H1 (cell line): ENCODE measurements at places on chromosomes 11 and 22.

DNA sequence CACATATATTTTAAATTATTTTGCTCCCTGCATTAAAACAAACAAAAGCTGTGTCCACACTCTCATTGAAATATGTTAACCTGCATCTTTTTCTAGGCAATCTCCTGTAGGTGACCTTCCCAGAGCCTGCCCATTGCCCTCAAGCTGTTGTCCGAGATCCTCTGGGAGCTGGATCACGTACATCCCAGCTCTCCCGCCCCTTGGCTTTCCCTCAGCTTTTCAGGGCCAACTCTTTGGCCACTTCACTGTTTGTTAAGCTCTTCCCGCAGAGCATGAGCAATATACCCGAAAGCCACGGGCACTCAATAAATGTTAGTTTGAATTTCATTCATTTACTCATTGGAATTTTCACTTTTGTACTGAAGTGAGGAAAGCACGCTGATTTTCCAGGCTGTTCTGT, 32.2 kb downstream of the ELMOD1 start:
- no peak overlapping the region for H3K4me3 ChIP-seq
- H3K36me3 ChIP-seq = no peaks in the 10 kb centered on the region
- no peaks in the 10 kb centered on the region for H3K27me3 ChIP-seq
- no peak for DNase-seq
- no peaks in the 10 kb centered on the region for H3K4me1 ChIP-seq

DNA sequence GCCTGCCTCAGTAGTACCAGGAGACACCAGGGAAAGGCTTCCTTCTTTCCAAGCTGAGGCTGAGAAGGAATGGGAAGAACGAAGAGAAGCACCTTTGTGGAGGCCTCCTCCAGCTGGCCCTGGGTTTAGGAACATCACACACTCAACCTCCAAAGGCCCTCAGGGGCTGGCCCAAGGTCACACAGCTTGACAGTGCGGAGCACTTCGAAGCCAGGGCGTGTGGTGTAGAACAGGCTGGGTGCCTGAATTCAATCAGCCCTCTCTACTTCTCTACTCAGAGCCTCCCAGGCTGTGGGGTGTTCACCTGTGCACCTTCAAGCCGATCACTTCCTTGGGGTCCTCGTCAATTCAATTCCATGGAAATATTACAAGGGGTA, 727 bp upstream of the CSDC2 start:
- H3K4me3 ChIP-seq = no peak overlapping the region
- H3K4me1 ChIP-seq = peaks cover 15% of the 10 kb centered on the region
- H3K27me3 ChIP-seq = no peaks in the 10 kb centered on the region
- H3K27ac ChIP-seq = no peak overlapping the region

GRCh38 chr22:23774922-23775436, 2.3 kb downstream of the MMP11 start:
- no peak overlapping the region for H3K27ac ChIP-seq
- DNase-seq = no peak
- H3K4me1 ChIP-seq = no peaks in the 10 kb centered on the region
- H3K27me3 ChIP-seq = peaks cover 20% of the 10 kb centered on the region

GRCh38 chr11:97973352-97973857, 1047.3 kb upstream of the CNTN5 start:
- H3K4me1 ChIP-seq = no peaks in the 10 kb centered on the region
- no peaks in the 10 kb centered on the region for H3K36me3 ChIP-seq
- no peak for DNase-seq
- no peak overlapping the region for H3K4me3 ChIP-seq
- H3K27ac ChIP-seq = no peak overlapping the region

DNA sequence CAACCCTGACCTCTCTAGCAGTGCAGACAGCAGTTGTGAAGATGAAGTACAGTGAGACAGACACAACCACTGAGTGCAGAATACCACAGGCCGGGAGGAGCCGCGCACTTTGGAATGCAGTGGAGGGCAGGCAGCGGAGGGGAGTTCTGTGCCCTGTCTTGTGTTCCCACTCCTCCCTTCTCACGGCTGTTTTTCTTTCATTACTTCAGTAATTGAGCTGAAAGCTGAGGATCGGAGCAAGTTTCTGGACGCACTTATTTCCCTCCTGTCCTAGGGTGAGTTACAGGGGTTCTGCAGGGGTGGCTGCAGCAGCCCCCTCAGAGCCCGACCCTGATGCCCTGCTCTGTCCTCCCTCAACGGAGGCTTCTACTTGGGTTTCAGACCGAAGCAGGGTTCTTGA, 5.6 kb downstream of the CLDN5 start:
- H3K4me1 ChIP-seq = peaks cover 13% of the 10 kb centered on the region
- H3K27me3 ChIP-seq = no peaks in the 10 kb centered on the region
- H3K27ac ChIP-seq = no peak overlapping the region
- H3K36me3 ChIP-seq = peaks cover 2% of the 10 kb centered on the region; the same call in 1 of the 2 replicates

DNA sequence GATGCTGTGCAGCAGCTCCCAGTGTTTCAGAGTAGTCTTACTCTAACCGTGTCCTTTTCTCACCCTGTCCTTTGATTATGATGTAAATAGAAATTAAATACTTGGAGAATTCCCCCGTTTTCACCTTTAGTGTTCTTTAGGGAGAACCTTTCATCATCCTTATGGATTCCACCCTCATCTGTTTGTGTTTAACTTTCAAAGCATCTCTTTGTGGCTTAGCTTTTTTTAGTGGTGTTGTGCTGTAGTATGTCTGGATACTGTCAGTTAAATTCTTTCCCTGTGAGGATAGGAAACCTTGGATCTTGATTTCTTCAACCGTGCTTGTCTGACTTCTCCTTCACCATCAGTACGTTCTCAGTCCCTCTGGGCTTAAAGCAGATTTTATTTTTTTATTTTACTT, 48.5 kb downstream of the PPP6R3 start:
- no peaks in the 10 kb centered on the region for H3K36me3 ChIP-seq
- no peak overlapping the region for H3K4me3 ChIP-seq
- no peak overlapping the region for H3K27ac ChIP-seq
- no peaks in the 10 kb centered on the region for H3K27me3 ChIP-seq

DNA sequence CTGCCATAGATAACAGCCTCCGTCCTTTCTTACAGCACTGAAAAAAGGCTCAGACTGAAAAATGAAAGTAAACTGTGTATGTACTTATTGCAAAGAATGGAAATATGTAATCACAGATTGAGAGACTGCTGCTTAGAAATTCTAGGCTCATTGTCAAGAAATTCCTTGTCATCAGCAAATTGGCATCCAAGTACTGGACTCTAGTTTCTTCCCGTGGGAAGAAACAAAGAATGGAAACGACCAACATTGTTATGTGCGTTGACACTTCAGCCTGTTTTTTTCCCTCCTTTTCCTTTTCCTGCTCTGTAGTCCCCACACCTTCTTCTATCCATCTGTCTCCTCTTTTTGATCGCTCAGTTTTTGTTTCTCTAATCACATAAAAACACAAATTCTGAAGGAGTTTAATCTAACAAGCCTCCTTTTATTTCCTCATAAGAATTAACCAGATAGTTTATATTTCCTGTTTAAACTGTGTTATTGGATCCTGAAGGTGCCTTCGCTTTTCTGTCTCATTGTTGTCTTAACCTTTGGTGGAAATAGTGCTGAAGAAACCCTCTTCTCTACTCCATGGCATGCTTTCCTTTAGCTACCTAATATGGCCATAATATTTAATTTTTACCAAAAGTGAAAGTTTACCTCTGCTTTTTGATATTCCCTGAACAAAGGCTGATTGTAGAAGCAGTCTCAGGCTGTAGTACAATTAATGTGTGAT, 20.0 kb upstream of the CASP12 start:
- no peaks in the 10 kb centered on the region for H3K36me3 ChIP-seq
- H3K4me1 ChIP-seq = no peaks in the 10 kb centered on the region
- H3K27ac ChIP-seq = no peak overlapping the region
- H3K4me3 ChIP-seq = no peak overlapping the region

DNA sequence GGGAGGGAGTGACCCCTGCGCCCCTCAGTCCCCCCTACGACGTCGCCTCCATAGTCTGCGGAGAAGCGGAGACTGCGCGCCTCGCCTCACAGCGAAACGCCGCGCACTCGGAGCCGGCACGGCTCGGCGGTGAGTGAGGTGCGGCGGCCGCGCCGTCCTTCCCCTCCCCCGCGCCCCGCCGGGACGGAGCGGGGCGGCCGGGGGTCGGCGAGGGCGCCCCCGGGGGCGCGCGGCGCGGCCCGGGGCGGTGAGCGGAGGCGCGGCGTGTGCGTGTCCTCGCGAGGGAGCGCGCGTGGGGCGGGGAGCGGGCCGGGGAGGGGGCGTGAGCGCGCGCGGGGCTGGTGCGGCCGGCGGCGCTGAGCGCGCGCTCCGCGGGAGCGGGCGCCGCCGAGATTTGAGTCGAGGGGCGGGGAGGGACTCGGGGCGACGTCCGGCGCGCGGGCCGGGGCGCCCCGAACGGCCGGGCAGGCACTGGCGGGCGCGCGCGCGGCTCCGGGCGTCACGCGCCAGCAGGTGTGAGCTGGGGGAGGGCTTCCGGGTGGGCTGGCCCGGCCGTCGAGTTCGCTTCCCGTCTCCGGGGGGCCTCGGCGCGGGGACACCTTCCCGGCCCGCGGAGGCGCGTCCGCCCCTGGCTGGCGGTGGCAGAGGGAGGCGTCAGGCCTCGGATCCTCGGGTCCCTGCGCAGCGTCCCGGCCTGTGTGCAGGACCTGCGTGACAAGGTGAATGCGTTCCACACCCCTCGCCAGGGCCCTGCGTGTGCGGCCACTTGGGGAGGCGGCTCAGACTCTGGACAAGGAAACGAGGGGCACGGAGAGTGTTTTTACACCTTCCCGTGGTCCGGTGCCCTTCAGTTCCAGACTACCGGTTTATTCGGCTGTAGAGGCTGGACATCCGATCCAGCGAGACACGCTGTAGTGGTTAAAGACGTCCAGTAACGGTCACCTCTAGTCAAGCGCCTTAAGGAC, 50.4 kb downstream of the FAM83F start:
- H3K4me3 ChIP-seq = peak overlapping the region; percentile 84
- H3K36me3 ChIP-seq = no peaks in the 10 kb centered on the region
- peak overlapping the region; percentile 94 for H3K27ac ChIP-seq
- DNase-seq = no peak
- H3K27me3 ChIP-seq = peaks cover 2% of the 10 kb centered on the region; the same call in 1 of the 2 replicates
- peaks cover 1% of the 10 kb centered on the region; the same call in 1 of the 2 replicates for H3K4me1 ChIP-seq

DNA sequence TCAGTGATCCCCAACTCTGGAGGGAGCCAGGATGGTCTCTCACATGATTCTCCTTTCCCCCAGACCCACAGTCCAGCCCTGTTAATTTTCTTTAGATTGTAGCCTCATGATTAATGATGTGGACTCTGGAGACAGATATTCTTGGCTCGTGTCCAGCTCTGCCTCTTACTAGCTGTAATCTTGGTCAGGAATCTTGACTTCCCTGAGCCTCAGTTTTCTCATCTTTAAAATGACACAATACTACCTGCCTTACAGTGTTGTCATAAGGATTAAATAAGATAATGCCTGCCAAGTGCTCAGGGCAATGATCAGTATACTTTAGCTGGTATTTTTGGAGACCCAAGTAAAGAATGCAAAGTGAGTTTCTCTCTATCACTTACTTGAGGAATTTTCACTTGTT, 60.0 kb downstream of the SPECC1L start:
- no peaks in the 10 kb centered on the region for H3K4me1 ChIP-seq
- H3K27ac ChIP-seq = no peak overlapping the region
- no peaks in the 10 kb centered on the region for H3K27me3 ChIP-seq
- DNase-seq = no peak
- H3K36me3 ChIP-seq = 0 out of 2 replicates have a peak, but pooled peaks cover 2% of the 10 kb centered on the region

DNA sequence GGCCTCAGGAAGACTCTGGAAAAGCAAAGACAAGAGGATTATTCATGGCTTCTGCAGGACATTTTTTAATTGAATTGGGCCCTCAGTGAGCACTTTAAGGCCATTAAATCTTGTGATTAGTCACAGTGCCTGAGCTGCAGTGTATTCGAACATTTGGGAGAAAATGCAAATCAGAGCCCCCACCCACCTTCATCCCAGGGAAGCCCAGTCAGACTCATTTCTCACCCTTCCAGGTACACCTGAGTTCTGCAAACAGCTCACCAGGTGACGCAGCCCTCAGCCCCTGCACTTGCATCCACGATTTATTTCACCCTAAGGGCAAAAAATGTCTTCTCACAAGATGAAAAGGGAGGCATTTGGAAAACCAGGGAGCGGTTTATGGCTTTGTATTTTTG, 128.7 kb downstream of the MPPED1 start:
- no peaks in the 10 kb centered on the region for H3K36me3 ChIP-seq
- H3K27me3 ChIP-seq = no peaks in the 10 kb centered on the region
- no peaks in the 10 kb centered on the region for H3K4me1 ChIP-seq
